ENCODE measurements at places on chromosomes 3 and 15.

DNA sequence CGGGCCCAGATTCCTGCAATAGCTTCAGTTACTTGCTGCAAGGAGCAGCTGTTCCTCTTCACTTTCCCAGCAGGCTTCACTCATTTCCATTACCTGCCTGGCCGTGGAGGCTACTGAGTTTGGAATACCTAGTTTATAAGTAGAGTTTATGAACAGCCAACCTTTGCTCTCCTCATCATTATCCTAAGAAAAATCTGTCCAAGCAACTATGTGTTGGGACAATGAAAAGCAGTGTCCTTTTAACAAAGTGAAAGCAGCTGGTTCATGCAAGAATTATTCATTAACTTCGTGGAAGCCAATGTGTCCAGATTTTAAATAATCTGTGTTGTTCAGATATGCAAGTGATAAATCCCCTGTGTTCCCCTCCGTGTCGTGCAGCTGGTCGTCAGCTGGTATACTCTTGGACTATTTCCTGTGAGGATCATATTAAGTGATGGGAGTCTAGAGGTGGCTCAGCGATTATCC lies 39.3 kb upstream of the SSR3 start:
- no peak for DNase-seq

DNA sequence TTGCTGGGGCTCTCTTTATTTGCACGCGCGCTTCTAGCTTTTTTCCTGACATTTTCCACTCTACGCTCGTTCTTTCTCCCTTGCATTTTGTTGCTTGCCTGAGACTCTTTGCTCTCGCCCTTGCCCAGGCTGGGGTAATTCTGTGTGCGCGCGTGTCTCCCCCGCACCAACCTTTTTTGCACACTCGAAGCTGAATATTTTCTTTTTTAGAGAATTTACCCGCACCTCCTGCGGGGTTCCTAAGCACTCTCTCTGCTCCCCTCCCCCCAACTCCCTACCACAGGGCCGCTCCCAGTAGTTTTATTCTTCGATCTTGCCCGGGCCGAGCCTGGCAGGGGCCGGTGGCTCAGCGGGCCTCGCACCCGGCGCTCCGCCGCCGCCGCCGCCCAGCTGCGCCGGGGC lies 732 bp downstream of the FAM43A start:
- DNase-seq = no peak

GRCh38 chr3:168693870-168694269 lies 598.1 kb upstream of the GOLIM4 start:
- no peak for DNase-seq

DNA sequence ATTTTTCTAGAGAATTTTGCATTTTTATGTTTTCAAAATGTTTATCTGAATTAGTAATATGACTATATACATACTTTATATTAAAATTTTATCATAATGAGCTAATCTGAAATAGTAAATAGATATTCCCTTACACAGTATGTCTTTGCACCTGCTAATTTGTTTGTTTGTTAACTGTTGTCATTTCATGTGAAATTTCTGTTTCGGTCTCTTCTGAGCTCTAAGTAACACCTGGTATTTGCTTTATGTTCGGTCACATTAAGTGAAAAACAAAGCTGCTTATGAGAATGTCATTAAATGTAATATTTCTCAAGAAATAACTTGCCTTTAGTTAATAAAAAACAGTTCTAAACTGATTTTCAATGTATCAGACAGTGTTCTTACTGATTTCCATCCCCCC lies 61.1 kb downstream of the FNDC3B start:
- no peak for DNase-seq

- no peak for DNase-seq
Measured at GRCh38 chr15:100810229-100810628, 69.4 kb upstream of the ALDH1A3 start.

DNA sequence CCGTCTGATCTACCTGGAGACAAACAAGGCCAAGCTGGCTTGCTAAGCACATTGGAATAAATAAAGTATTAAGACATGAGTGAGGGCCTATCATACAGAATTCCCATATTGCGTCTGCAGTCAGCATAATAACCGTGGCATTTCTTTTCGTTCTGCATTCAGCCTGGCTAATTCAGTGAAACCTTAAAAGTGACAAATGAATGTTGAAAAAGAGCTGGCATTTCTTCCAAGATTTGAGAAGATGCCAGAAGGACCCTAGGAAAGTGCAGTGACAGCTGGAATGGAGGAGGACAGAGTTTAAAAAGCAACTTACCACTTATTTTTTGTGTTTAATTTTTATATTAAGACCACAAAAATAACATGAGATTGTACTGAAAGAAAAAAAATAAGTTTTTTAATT lies 67.1 kb downstream of the SUCLG2 start:
- DNase-seq = no peak

- DNase-seq = peak; percentile 74
Measured at GRCh38 chr3:11001020-11001657, 8.6 kb downstream of the SLC6A1 start.

DNA sequence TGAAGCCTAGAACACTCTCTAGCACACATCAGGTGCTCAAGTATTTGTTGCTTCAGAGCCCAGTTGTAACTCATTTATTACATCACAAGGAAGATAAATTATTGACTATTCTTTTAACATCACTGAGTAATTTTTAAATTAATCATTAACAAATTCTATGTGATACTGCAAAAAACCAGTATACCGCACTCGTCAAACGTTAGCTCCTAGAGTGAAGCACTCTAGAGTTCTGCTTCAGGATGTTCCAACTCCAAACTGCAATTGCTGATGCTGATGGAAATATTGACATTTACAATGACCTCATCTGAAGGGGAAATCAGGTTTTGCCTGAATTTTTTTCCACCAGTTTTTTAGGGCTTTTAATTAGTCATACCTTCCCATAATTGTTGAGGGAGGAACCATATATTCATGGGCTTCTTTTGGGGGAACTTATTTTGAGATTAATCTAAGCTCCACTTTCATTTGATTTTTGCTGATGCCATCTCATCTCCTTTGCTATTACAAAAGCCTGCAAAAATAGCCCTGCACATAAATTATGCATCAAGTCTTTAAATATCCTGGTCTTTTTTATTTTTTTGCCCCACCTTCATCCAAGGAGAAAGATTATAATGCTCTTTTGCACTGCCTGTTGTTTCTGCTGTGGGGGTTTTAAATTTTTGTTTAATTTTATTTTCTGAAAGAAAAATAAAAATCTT lies 123.0 kb upstream of the STAC start:
- DNase-seq = no peak

GRCh38 chr15:83698294-83698693 lies 44.4 kb downstream of the ADAMTSL3 start:
- DNase-seq = no peak

DNA sequence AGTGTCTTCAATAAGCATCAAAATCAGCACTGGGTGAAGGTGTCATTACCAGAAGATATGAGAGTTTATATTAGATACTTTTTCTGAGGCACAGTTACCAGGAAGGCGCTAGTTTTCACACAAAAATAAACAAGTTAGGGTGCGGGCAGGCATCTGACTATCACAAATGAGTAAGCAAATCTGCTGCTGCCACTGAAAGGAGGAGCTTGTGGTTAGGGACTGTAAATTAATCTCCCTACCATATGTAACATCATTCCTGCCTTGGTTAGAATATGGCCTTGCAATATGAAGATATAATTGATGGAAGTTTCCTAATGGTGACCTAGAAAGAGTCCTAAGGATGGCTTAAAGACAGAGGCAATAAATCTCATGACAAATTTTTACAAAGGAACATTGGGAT lies 19.5 kb upstream of the EID1 start:
- DNase-seq = peak; percentile 94

DNA sequence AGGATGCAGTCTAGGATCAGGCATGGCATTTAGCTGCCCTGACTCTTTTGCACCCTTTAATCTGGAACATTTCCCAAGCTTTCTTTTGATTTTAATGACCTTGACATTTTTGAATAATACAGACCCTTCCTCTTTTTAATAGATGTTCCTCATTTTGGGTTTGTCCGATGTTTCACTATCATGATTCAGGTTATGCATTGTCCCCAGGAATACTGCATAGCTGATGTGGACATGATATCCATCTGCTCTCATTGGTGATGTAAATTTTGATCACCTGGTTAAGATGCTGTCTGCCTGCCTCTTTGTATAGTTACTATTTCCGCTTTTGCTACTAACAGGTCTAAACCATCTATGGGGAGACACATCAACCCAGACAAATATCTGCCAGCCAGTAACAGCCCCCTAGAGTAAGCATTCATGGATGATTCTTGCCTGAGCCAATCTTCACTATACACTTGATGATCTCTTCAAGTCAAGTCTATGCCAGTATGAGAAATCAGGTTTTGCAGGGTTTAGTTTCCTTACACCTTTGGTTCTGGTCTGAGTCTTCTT lies 50.6 kb upstream of the ULK4 start:
- no peak for DNase-seq

DNA sequence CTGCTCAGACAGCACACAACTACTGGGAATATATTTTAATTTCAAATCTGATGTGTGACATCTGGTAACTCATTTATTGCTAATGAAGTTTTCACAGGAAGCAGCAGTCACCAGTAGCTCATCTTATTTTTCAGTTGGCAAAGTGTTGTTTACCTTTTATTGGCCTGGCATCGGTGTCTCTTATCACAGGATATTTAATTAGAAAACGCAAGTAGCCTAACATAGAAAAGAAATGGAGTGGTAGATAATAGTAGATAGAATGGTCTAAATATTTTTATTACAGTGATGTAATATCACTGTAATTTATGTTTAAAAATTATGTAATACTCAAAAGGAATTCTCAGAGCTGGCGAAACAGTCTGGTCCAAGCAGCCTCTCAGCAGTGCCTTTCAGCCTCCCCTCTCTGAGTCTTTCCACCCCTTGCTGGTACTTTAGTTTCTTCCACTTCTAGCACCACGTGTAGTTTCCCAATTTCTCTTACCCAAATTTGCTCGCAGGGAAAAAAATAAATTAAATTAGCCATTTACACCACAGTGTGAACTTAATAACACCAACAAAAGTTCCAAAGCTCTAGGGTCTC lies 31.9 kb downstream of the AGTR1 start:
- no peak for DNase-seq

DNA sequence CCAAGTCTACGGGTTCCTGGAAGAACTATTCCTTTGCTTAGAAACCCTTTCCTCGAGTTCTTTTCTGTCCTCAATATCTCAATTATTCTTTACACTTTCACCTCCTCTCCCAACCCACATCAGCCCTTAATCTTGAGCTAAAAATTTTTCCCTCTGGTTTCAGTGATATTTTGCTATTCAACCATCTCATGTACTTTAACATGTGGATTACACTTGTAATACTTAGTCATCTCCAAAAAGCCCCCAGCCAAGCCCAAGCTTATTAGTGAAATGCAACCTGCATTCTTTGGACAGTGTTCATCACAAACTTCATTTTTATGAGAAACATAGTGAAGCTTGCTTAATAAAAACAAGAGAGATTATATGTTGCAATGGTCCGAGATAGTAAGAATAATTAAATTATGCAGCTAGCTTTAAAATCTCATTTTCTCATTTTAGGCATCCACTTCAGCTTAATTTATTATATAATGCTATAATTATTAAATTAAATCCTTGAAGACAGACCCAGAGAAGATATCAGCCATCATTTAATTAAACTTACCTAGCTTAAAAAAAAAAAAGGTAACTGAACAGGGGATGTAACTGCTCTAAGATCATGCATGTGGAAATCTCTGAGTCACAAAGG lies 534.5 kb upstream of the TBL1XR1 start:
- no peak for DNase-seq

GRCh38 chr3:197001106-197001971 lies 28.3 kb downstream of the MELTF start:
- DNase-seq = no peak

DNA sequence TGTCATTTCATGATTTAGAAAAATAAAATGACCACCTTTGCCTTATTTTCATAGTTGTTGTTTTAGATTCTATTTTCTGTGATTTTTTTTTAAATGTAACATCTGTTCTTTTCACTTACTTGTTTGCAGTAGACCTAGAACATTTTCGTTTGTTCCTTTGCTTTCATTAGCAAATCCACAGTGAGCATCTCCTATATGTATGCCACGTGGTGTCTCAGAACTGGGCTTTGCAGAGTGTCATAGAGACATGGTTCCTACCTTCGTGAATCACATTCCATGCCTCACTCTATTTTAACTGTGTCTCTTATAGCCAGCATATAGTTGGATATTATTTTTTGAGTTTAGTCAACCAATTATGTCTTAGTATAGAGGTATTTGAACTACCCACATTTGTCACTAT lies 118.2 kb downstream of the KLF13 start:
- no peak for DNase-seq

- DNase-seq = no peak
Measured at GRCh38 chr3:134464689-134465365, 21.0 kb downstream of the ANAPC13 start.

GRCh38 chr15:40130799-40131502 lies 22.3 kb upstream of the BMF start:
- DNase-seq = peak; percentile 48

GRCh38 chr3:37053337-37053736 lies 60.0 kb downstream of the MLH1 start:
- DNase-seq = no peak

DNA sequence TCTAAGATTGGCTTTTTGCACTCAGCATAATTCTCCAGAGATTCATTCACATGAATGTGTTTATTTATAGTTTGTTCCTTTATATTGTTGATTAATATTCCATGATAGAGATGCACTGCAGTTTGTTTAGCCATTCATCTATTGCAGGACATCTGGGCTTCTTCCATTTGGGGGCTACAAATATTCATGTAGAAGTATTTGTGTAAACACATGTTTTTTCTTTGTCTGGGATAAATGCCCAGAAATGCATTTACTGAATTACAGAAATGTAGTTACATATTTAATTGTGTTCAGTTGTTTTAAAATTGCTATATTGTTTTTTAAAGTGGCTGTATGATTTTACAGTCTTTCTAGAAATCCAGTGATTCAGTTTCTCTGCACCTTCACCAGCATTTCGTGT lies 635.0 kb downstream of the ZIC1 start:
- no peak for DNase-seq

GRCh38 chr3:140630366-140630765 lies 47.5 kb upstream of the TRIM42 start:
- no peak for DNase-seq

- peak; percentile 69 for DNase-seq
Measured at GRCh38 chr3:71064956-71065763, 518.4 kb downstream of the FOXP1 start.

DNA sequence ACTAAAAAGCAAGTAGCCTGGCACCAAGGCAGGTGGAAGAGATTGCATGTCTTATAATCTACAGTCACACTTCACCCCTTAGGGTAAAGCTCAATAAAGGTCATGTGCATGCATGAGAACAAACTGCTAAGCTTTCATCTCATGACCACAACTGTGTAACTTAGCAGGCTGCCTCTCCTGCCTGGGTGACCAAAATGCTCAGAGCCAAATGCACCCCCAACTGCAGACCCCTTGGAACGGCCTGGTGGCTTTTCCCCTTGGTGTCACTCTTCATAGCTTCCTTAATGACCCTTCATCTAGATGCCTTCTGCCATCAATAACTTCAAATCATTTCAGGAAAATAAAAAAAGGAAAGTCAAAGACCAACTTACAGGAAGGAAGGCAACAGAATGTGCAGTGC lies 88.1 kb downstream of the ADAMTS17 start:
- DNase-seq = no peak

- no peak for DNase-seq
Measured at GRCh38 chr3:156189927-156190326, 69.5 kb downstream of the KCNAB1 start.

GRCh38 chr15:63277038-63277892 lies at the start of gene APH1B:
TSS of gene APH1B (plus strand) at chr15:63277605. CDS start at chr15:63277624, 19 bp downstream.
- peak; percentile 96 for DNase-seq

GRCh38 chr3:137760341-137761098 lies 3.6 kb upstream of the SOX14 start:
- no peak for DNase-seq

Data from hematopoietic multipotent progenitor cell treated with erythropoietin and hydrocortisone succinate and interleukin-3 and kit ligand, for 4 days (in vitro differentiated cells).